ENCODE measurements at places on chromosomes 11 and 22.
A peak's percentile ranks its signal among the peaks of the same experiment; 100 is the strongest.

GRCh38 chr11:69302447-69303020 is 8.6 kb downstream of the MYEOV start:
- DNase-seq: no peak

GRCh38 chr22:35593891-35594470 is 23.1 kb downstream of the MB start:
- DNase-seq: no peak

DNA sequence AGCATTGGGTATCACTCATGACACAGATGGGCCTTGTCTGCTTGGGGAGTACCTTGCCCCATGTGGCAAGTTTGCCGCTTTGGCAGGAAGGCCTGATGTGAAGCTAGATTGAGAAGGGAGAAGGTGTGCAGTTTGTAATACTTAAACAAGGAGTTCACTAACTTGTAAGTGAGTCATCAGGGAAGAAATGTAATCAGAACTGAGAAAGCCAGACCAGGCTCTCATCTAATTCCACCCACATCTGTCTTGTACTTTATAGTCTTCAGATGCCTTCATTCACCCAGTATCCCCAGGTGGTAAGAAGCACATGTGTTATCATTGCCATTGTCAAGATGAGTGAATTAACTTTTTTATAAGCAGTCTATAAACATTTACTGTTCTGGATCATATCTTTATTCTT is 116.0 kb upstream of the DDI1 start:
- no peak for DNase-seq

DNA sequence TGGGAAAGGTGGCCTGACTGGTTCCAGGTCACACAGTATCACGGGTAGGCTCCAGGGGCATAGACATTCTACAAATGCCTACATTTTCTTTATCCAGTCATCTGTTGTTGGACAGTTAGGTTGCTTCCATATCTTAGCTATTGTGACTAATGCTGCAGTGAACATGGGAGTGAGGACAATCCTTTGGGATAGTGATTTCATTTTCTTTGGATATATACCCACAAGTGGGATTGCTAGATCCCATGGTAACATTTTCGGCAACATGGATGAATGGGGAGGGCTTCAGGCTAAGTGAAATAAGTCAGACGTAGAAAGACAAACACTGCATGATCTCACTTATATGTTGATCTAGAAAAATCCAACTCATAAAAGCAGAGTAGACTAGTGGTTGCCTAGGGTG is 744.3 kb downstream of the NTM start:
- no peak for DNase-seq

- no peak for DNase-seq
Observed at GRCh38 chr22:27991586-27992293, 72.7 kb upstream of the PITPNB start.

DNA sequence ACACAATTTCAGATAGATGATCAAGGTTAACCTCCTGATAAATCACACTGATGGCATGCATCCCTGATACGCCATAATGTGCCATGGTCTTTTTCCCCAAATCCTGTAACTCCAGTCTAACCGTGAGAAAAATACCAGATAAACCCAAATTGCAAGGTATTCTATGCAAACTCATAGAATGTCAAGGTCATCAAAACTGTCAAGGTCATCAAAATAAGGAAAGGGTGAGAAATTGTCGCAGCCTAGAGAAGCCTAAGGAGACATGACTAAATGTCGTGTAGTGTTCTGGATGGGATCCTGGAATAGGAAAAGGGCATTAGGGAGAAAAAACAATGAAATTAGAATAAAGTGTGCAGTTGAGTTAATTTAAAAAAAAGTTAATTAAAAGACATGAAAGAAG is 4.7 kb downstream of the TTC12 start:
- DNase-seq: no peak

GRCh38 chr11:124297921-124298320 is 15.8 kb downstream of the OR8D1 start:
- no peak for DNase-seq

GRCh38 chr11:92941676-92942571 is 27.5 kb upstream of the MTNR1B start:
- peak; percentile 32 for DNase-seq

DNA sequence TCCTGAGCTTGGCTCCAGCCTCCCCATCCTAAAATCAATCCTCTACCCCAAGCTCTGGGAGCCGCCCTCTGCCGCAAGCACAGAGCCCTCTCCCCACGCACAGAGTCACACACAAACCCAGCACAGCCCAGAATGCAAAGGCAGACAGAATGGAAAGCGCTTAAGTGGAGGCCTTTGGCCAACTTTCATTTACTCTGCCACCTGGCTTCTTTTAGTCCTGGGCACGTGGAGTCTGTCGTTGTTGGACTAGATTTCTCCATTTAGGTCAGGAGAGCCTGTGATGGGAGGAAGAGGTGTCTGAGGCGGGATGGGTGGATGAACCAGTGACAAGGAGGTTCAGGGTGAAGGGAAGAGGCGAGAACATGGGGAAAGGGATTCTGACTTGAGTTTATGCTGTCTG is 191.7 kb downstream of the DSCAML1 start:
- no peak for DNase-seq

DNA sequence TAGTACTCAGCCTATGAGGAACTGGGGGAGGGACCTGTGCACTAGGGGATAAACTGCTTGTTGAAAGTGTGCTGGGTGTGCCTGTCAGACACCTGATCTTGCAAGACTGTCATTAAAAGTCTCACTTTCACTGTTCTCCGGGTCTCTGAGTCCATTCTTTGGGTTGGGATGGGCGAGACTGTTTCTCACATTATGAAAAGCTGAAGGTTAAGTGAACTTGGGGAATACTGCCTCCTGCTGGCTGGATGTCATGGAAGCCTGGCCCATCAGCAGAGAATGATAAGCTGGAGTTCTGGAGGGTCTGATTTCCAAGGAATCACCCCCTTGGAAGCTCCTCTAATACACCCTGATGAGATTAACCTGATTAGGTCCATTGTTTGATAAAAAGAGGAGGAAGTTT is 9.0 kb upstream of the VPREB1 start:
- peak; percentile 63 for DNase-seq

- no peak for DNase-seq
Observed at GRCh38 chr11:106957030-106957482, 61.2 kb downstream of the GUCY1A2 start.

GRCh38 chr22:30031764-30032455 is 48.4 kb upstream of the HORMAD2 start:
- DNase-seq: no peak

- DNase-seq: no peak
Observed at GRCh38 chr11:124608147-124608546, 3.1 kb upstream of the PANX3 start.

- no peak for DNase-seq
Observed at GRCh38 chr11:77351281-77351886, 49.9 kb upstream of the GDPD4 start.

DNA sequence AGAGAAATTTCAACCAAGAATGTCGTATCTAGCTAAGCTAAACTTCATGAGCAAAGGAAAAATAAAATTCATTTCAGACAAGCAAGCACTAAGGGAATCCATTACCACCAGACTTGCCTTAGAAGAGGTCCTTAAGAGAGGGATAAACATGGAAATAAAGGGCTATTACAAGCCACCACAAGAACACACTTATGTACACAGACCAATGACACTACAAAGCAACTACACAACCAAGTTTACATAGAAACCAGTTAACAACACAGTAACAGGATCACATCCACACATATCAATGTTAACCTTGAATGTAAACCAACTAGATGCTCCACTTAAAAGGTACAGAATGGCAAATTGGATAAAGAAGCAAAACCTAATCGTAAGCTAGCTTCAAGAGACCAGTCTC is 38.0 kb downstream of the TMEM123 start:
- no peak for DNase-seq

DNA sequence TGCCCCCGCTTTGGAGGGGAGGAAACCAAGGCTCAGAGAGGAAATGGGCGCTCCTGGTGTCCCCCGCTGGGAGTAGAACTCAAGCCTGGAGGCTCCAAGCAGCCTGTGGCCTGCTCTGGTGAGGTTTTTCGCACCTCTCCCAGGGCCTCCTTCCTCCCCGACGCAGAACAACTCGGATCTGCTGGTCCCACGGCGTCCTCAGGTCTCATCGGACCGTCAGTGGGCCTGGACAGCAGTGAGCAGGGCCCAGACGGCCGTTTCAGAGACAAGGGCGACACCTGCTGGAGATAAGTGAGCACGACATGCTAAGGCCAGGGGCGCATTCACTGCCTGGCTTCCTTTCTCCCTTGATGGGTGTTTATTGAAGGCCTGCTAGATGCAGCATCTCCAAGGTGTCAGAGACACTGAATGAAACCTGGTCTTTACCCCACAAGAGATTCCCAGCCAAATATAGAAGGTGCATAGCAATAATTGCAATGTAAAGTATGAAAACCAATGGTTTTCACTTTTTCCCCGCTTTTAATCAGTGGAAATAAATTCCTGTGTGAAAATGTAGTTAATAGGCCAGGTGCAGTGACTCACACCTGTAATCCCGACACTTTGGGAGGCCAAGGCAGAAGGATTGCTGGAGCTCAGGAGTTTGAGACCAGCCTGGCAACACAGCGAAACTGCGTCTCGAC is 26.9 kb upstream of the CD82 start:
- peak; percentile 75 for DNase-seq

DNA sequence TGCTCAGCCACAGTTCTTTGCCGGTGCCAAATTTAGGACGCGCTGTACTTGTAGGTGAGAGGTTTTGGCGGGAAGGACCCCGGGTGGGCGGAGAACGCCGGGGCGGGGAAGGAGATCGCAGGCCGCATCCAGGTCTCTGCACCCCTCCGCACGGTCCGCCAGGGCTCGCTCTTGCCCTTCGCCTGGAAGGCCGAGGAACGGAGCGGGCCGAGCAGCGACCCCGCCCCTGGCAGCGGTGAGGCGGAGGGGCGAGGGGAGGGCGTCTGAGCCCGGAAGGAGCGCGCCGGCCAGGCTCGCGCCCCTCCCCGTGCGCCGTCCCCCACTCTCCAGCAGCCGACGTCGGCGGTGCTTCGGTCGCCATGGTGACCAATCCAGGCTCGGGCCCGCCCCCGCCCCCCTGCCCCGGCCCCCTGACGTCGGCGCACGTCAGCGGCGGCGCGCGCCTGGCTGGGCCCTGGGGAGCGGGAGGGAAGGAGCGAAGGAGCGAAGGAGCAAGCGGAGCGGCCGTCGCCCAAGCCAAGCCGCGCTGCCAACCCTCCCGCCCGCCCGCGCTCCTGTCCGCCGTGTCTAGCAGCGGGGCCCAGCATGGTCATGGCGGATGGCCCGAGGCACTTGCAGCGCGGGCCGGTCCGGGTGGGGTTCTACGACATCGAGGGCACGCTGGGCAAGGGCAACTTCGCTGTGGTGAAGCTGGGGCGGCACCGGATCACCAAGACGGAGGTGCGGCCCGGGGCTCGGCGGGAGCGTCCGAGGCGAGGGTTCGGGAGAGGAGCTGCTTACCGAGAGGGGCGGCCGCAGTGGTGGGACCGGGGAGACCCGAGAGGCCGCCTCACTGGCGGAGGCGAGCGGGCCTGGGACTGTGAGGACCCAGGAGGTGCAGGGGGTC is at the start of gene SIK2:
Gene SIK2 (plus strand): TSS at position 471 of the 886 bp plus-strand sequence. CDS start 115 bp downstream, at position 586.
- DNase-seq: peak; percentile 90

DNA sequence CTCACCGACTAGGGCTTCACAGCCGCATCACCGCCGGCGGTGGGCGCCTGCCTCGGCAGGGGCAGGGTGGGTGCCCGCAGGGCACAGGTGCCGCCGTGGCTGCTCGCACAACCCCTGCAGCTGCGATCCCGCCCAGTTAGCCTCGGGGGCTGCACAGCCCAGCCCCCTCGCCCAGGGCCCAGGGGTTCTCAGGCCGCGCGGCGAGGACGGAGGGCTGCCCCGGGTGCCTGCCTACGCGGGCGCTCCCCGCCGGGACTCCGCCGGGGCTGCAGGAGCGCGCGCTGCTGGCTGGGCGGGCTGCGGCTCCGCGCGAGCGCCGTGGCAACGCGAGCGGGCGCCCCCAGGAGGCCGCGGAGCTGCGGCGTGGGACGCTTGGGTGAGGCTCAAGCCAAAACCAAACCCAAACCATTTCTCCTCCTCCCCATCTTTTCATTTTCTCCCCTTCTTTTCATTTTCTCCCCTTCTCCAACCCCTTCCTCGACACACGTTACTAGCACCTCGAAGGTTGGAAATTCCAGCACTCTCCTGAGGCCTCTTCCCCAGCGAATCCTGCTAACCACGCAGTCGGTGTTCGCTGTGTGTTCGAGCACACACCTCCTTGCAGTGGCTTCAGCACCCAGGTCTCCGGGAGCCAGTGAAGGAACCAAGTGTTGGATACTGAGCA is at the start of gene MICAL3:
Gene MICAL3 (minus strand): TSS at position 286 of the 664 bp plus-strand sequence. CDS start 117,749 bp downstream, outside the sequence.
- DNase-seq: peak; percentile 56

GRCh38 chr11:1437500-1437899 is 47.8 kb downstream of the BRSK2 start:
- no peak for DNase-seq

GRCh38 chr11:114569801-114570200 is 10.1 kb upstream of the NXPE1 start:
- no peak for DNase-seq

DNA sequence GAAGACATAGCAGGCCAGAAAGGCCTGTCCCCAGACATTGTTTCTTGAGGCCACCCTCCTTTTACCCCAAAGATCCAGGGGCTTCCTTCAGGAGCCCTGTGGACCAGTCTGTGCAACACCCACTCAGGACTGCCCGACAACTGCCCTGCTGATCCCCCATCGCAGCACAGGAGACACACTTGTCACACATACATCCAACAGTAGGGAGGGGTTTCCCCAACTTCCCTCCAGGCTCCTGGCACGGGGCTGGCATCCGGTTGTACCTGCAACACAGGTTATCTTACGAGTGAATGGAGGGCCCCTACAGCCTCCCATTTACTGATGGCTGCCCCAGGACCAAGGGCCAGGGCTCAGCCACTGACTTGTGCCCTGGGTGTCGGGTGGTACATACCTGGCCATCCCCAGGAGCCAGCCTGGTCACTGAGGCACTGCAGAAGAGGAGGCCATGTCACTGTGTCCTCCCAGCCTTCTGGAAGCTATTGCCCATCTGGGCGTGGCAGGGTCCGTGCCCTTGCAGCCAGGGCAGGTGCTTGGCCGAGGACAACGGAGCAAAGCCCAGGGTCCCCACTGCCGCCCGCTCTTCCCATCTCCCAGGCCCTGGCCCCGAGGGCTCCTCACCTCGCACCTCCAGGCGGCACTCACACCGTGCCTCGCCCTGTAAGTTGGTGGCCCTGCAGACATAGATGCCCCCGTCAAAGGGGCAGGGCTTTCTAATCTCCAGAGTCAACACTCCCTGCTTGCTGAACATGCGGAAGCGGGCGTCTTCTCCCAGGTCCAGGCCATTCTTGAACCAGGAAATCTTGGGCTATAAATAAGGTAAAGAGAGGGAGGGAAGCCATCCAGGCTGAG is 20.8 kb downstream of the MYBPC3 start:
- no peak for DNase-seq

DNA sequence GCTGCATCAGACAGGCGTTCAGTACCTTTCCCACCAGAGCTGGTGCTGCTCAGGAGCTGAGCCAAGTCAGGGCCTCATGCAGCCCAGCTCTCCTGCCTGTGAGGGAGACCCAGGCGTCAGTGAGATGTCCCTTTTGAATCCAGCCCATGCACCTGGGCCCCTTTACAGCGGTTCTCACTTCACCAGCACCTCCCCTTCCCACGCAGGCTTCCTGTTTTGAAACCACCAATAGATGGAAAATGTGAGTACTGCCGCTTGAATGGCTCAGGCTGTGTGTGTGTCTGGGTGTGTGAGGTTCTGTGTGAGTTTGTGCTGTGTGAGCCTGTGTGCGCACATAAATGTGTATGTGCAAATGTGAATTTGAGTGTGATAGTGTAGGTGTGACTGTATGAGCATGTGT is 88.4 kb downstream of the UBASH3B start:
- DNase-seq: peak; percentile 81

GRCh38 chr11:70402685-70403084 is 4.4 kb downstream of the CTTN start:
- DNase-seq: no peak
